ENCODE measurements at places on chromosomes 12 and 14.

DNA sequence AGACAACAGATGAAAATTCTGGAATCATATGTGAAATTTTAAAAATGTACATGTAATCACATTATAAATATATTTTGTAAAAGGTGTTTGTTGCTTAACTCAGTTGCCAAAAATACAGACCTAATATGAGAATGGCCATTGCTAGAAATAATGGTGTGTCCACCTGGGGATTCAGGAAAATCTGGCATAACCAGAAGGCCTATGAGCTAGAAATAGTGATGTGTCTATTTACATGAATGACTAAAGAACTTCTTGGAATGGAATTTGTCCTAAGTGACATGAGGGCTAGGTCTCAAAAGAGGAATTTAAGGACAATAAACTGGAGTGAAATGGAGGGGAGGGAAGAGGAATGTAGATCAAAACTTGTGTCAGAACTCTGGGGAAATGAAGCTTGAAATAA is 126.4 kb downstream of the PTPRR start:
- no peak for DNase-seq

GRCh38 chr14:77230914-77231313 is 40.1 kb downstream of the NGB start:
- no peak for DNase-seq

- no peak for DNase-seq
These were observed 30.1 kb downstream of the VCPKMT start for GRCh38 chr14:50086321-50086711.

DNA sequence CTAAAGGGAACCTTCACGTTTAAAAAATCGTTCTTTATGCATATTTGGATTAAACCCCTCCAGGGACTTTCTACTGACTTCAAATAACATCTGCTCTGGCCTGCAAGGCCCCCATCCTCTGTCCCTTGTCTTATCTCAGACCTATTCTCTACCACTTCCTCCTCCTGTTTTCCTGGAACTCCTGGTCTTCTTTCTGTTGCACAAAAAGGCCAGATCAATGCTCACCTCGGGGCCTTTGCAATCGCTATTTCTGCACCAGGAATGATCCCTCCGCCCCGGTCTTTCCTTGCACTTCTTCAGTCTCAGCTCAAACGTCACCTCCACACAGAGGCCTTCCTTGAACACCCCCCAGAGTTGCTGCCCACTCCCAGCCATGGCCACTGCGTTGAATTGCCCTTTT is 57.6 kb upstream of the BEGAIN start:
- DNase-seq = no peak

DNA sequence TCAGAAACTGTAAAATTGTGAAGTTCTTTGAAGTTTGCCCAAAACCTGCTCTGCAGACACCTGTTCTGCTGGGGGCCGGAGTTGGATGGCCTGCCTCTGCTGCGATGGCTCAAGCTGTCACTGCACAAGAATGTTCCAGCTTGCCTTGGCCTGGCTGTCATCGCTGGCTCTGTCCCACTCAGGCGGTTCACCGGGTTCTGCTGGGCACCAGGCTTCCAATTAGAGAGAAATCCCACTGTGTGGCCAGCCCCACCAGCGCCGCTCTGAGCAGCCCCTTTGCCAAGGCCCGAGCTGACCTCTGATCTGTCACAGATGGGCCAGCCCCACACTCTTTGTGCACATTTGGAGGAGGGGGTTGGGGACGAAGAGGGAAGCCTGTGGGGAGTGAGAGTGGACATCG is 71.7 kb upstream of the GPATCH2L start:
- no peak for DNase-seq
